Lung microvascular endothelial cell (primary cell): ENCODE measurements at places on chromosomes 4 and X. TPM values are rescaled to one million over a fixed set of nuclear protein-coding genes. Genes with fewer than 3 reads are reported as not detected.

TAF7L gene
- under 0.01 TPM in 1 of 2 replicates, not detected in the other for total RNA-seq

TLR6 gene
- under 0.01 and 0.22 TPM in 2 replicates for total RNA-seq

ETDB gene
- total RNA-seq, result not detected in 2 replicates

TLR10 gene
- total RNA-seq, result not detected in 2 replicates

PROM1 gene
- total RNA-seq, result under 0.01 TPM in 1 of 2 replicates, not detected in the other

ADH4 gene
- not detected in 2 replicates for total RNA-seq

HTN1 gene
- 0.44 TPM in 1 of 2 replicates, not detected in the other for total RNA-seq
